ENCODE measurements at places on chromosomes 2 and 18.
A peak's percentile ranks its signal among the peaks of the same experiment; 100 is the strongest.

DNA sequence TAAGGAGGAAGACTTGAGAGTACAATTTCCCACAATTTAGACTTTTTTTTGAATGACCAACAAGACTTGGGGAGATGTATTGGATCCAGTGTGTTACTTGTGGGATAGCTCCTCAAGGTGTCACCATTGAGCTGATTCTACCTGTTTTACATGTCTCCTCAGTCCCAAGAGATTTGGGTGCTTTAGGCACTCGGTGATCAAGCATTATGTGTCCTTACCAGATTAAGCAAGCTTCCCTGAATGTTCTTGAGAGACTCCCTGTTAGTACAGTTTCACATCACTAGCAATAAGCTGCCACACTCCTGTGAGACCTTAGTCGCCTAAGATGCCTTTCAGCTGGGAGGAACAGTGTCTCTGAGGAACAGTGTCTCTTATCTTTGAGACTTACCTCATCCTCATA is 384.3 kb upstream of the SYT4 start:
- DNase-seq: peak; percentile 62

- no peak for DNase-seq
Measured at GRCh38 chr18:13370995-13371625, 152.6 kb downstream of the LDLRAD4 start.

DNA sequence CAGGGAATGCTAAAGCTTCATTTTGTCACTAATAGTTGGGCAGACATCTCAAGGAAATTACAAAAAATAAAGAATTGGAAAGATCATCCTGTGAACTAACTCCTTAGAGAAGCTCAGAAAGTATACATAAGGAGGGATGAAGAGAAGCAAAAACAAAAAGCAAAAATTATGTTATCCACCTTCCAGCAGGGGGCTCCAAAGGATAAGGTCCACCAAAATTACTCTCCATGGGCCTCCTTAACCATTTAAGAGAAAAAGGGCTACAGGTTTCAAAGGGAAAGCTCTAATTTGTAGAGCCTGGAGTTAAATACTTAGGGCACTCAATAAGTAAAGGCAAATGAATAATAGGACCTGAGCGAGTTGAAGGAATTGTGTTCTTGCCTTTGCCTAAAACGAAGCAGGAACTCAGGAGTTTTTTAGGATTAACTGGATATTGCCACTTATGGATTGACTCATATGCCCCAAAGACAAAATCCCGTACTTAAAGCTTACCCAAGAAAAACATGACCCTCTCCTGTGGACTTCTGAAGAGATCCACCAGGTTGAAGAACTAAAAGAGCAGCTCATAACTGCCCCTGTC is 1167.9 kb downstream of the DSC3 start:
- peak; percentile 16 for DNase-seq

GRCh38 chr2:113700186-113700841 is 56.1 kb downstream of the SLC35F5 start:
- DNase-seq: no peak

DNA sequence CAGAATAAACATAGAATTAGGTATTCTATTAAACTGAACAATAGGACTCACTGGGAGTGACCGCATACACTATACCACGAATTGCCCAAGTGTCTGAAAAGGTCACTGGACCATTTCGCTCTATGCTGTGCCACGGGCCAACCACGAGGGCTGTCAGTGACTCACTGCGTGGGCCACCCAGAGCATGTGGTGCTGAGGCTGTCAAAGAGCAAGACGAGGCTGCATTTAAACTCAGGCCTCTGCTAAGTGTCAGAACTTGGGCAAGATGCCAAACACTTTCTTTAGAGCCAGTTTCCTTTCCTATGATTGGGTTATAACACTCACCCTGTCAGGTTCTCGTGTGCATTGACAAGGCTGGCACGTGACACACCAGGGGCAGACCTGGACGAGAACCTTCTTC is 97.5 kb downstream of the SH3YL1 start:
- DNase-seq: no peak

DNA sequence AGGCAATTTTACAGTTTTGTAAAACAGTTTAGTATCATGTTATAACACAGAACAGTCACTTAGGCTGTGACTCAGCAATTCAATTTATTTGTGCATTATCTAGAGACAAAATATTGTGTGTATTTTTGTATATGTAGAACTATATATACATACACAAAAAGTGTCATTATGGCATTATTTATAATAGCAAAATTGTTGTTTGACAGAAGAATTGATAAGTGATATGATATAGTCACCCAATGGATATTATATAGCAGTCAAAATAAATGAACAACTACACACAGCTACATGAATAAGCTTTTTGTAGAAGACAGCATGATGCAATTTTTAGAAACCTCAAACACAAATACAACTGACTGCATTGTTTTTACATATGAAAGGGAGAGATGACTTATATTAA is 334.0 kb downstream of the TRIB2 start:
- DNase-seq: no peak

DNA sequence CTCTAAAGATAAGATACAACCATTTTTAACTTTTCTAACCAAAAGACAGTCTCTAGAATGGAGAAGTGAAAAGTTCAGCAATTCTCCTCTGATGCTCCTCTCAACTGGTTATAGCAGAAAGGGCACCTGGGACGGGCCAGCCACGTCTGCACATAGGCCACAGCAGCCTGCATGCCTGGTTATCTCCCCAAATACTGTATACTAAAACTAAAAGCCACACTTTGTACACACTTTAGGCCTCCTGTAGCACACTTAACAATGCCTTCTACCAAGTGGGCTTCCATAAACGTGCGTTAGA is 179.1 kb downstream of the ANKRD44 start:
- no peak for DNase-seq

DNA sequence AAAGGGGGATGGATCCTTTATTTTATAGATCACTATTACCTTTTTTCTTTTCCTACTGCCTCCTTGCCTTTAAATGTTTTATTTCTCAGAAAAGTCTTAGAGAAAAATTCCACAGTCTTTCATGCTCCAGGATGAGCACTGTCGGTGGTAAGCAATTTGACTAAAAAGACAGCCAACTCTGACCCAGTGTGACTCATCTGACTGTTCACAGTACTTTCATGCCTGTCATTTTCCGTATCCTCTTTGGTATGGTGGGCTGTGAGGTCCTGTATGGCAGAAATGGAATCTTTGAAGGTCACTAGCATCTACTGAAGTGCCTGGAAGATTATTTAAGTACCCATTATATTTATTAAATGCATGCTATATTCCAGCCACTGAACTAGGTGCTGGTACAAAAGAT is 2.1 kb upstream of the RFTN2 start:
- DNase-seq: no peak

DNA sequence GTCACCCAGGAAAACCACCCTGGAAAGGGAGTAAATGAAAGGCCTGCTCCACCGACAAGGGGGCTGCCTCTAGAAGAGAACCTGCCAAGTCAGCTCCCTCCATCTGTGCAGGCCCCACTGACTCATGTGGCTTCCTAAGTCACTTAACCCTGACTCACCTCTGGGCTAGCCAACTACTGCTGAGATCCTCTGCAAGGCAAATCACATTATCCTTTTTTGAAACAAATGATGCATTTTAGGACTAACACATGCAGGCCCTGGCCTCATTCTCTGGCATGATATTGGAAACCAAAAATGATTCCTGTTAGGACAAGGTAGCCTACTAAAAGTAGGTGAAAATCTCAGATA is 474.6 kb downstream of the EPHA4 start:
- peak; percentile 94 for DNase-seq

DNA sequence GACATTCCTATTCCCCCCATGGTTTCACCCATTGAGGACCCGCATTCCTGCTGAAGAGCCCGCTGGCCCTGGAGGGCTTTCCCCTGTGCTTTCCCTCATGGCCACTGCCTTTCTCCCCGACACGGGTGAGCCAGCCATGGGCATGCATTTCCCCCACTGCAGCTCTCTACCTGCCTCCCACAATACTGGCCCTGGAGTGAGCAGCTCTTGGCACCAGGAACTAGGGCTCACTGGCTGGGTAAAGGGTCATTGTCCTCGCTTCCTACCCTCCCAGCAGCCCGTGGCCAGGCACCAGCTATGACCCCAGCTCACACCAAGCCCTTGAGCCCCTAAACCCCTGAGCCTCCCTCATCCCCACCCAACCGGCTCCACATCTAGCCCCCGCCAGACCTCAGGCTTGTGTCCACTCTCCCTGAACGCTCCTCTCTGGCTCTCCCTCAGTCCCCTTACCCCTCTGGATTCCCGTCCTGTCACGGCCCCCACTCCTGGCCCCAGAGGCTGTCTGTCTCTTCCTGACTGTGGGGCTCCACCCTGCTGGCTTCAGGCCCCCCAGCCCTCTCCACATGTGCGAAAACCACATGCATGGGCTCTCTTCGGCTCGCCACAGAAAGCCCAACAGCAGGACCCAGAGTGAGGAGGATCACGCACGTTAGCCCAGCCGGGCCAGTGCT is 199.8 kb downstream of the ZFP36L2 start:
- DNase-seq: no peak

DNA sequence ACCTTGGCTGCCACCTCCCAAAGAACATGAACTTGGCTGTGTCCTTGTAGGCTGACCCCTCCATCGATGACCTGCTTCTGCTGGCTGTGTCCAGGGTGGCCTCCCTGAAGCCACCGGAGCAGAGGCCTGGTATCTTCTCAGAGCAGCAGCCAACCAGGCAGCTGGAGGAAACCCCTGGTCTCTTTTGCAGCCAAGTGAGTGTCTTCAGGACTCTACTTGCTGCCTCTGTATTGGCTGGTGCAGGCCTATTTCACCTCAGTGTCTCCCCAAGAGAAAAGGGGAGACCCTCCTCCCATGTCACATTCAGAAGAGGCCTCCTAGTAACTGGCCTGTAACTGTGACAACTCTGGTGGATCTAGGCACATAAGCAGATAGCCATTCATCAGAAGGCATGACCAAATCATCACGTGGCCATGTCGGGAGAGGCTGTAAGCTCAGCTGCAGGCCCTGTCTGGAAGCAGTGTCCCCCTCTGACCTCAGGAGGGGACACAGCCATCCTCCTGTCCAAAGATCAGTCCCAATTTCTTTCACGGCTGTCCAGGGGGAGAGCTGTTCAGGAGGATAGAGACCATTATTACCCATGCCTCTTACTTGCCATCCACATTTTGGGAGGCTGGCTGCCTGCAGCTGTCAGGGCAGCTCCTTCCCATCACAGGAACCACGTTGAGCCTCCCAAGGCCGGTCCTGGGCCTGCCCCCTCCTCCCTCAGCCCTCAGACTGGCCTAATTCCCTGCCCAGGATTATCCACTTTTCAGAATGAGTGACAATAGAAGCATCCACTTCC is 20.9 kb upstream of the ROCK2 start:
- no peak for DNase-seq

DNA sequence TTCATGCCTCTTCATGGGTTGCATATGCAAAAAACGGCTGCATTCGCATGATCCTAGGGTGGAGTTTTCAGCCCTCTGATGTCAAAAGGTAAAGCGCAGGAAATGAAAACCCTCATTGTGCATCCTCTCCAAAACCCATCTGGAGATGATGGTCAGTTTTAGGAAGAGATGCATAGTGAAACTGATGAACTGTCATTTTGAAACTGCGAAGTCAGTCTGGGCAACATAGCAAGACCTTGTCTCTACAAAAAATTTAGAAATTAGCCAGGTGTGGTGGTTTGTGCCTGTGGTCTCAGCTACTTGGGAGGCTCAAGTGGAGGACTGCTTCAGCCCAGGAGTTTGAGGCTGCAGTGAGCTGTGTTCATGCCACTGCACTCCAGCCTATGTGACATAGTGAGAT is 2.5 kb upstream of the TTLL4 start:
- no peak for DNase-seq

- peak; percentile 16 for DNase-seq
Measured at GRCh38 chr2:20015482-20016083, 3.1 kb upstream of the MATN3 start.

DNA sequence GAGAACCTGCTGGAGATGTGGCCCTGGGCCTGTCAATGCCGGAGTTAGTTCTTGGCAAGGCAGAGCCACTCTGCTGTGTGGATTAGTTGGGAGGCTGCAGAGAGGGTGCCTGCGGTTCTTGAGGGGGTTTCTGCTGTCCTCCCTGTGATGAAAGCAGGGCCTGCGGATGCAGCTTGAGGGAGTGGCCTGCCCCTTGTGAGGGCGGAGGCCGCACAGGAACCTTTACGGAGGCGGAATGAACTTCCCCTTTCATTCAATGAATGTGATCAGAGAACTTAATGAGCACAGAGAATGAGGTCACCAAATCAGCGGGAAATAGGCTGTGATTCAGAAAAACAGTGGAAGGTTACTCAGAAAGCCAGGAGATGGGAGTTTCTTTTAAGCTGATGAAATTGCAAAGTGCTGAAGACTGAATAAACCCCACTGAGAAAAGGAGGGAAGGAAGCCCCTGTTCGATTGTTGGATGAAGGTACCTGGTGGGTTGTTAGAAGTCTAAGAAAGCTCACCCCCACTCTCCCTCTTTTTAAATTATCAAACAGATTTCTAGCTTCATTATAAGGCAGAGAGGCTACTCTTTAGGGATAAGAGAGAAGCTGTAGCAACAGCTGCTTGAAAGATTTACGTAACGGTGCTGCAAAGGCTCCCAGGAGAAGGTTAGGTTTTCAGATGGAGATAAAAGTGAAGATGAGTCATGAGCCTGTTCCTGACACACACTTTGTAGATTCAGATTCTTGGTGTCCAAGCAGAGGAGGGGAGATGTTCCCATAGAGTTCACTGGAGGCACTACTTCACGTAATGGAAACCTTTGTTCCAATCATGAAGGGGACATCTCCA is 47.4 kb downstream of the VWA3B start:
- DNase-seq: peak; percentile 46

- DNase-seq: no peak
Measured at GRCh38 chr18:44545359-44545985, 135.2 kb upstream of the SETBP1 start.

DNA sequence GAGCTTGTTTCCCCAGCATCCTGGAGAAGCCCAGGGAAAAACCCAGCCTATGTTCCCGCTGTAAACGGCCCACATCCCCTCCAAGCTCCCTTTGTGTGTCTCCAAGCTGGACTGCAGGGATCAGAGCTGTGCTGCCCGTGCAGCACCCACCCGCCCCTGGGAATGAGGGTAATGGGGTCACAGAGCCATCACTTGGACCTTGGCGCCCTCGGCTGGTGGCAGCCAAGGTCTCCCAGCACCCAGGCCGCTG is 670 bp upstream of the INPP5D start:
- no peak for DNase-seq

- DNase-seq: peak; percentile 77
Measured at GRCh38 chr2:58063641-58064040, 17.0 kb downstream of the VRK2 start.

DNA sequence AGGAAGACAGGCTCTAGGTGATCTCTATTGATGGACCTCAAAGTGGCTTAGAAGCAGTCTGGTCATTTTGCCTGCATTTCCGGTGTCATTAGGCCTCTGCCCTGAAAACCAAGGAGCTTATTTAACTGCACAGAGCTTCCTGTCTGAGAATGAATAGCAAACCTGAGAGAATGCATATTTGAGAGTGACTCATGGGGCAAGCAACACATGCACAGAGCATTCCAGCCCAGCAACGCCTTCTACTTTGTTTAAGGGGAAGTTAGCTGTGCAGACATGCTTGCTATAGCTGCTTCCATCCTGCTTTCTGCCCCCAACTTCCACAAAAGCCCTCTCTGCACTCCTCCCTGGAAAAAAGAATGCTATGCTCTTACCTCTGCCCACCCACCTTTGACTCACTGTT is 232.8 kb downstream of the GRB14 start:
- peak; percentile 92 for DNase-seq

All from astrocyte (in vitro differentiated cells and primary cell).